ENCODE measurements at places on chromosomes 3 and 15.

DNA sequence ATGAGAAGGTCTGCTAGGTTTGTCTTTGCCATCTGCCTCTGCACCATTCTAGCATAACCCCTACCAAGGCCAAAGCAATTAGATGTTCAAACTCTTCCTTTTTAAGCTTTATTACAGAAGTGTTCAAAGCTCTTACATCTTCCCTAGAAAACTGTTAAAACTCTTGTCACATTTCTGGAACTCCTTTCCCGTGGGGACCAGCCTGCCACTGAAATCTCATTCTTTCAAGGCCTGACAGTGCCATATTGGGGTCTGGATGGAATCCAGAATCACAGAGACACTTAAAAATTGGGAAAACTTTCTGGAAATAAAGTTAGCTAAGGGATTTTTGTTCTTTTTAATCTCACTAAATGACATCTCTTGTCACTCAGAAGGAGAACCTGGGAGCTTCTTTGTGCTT lies 153.8 kb upstream of the SLCO3A1 start:
- DNase-seq = no peak

DNA sequence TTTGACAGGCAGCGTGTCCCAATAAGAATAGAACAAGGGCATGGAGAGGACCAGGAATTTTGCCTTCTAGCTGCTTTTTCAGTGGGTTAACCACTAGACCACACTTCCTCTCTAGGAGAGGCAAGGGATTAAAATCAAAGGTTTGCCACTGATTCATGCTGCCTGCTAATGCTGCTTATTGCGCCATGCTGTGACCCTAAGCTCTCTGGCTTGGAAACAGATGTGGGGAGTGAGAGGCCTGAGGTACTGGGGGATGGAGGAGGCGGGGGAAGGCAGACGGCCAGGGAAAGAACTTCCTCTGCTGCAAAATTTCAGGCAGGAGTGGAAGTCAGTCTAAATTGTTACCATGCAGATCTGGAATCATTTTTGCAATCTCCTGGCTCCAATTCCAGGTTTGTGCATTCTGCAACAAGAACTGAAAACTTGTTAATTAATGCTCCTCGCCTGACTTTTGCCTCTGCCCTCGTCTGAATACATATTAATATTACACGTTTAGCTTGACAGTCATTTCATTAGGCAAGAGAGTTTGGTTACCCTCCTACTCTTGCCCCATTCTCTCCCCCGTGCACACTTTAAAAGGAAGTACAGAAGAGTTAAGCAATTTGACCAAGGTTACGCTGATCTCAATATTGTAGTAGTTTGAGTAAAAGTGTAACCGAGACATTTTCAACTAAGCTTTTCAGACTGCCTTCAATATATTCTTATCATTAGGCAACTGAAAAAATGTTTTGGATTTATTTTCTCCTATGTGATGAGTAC lies 121.7 kb upstream of the SPRED1 start:
- DNase-seq = no peak

DNA sequence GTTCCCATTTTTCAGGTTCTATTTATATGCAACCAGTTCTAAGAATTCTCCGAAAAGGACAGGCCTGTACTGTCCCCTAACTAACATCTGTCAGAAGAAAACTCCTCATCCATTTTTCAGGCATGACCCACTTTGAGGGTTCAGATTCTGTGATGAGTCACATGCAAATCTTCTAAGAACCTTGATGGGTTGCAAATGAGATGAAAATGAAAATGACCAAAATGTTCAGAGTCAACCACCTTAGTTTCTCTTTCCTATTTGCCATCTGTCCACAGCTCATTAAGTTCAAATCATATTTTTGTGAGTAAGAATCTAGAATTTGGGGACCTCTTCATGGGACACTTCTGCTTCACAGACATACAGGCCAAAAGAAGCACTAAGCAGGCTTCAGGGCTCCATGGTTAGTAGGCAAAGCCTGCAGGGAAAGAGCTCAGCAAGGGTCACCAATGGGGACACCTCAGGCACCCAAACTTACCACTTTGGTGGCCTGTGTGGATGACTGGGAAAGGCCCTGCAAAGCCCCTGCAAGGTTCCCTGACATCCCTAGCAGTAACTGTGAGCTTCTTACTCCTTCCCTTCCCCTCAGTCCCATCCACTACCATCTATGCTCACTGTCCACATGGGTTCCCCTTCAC lies 122.0 kb downstream of the WDR76 start:
- peak; percentile 31 for DNase-seq

GRCh38 chr3:152048831-152049230 lies 175.4 kb downstream of the SUCNR1 start:
- no peak for DNase-seq

DNA sequence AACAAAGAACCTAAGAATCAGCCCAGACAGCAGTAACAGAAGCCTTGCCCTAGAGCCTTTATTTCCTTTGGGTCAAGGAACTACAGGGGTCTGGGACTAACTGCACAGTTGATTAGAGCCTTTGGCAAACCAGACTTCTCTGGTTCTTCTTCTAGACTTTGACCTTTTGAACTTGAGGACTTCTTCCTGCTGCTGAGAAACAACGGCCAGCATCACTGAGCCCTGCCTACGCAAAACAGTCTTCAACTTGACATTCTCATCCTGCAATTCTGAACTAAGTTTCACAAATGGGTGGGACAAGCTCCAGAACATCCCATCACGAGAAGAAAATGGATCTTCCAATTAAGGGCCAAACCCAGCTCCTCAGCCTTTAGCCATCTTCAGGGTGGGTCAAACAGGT lies 31.4 kb downstream of the CMTM6 start:
- DNase-seq = no peak

DNA sequence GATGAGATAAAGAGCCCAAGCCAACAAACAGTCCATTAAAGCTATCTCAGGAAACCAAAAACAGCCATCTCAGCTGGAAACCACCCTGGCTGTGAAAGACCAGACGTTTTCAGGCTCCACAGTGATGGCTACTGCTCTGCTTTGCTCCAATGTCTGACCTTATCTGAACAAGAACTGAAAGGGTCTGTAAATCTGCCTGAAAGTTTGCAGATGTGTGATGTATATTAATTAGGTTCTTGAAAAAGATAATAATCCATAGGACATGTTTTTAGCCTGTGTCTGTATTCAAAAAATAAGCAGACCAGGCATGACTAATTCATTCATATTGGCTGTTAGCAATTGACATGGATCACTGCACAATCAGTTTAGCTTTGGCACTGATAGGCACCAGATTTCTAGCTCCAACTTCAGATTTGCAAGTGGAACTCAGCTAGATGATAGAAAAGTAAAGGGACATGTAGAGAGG lies 611.4 kb upstream of the NAALADL2 start:
- DNase-seq = no peak

DNA sequence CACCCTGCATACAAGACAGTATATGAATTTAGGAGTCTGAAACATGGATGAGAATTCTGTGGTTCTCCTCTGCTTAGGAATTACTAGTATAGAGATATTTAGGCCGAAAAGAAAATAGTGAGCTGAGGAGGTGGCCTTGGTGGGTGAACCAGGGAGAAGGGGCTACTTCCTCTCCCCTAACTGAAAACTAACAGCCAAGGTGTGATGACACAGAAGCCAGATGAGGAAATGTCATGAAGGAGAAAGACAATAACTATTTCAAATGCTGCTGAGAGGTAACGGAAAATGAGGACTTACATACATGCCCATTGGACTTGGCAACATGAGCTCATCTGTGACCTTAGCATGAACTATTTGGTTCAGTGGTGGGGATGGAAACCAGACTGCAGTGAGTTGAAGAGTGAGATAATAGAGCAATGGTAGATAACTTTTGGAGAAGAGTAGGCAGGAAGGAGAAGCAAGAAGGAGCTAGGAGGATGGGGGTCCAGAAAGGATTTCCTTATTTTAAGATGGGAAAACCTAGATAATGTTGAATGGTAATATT lies 114.4 kb upstream of the TSPAN3 start:
- no peak for DNase-seq

GRCh38 chr15:35040339-35041255 lies 44.5 kb downstream of the NANOGP8 start:
- DNase-seq = no peak

GRCh38 chr3:193909387-193909786 lies 226.6 kb upstream of the HES1 start:
- no peak for DNase-seq

DNA sequence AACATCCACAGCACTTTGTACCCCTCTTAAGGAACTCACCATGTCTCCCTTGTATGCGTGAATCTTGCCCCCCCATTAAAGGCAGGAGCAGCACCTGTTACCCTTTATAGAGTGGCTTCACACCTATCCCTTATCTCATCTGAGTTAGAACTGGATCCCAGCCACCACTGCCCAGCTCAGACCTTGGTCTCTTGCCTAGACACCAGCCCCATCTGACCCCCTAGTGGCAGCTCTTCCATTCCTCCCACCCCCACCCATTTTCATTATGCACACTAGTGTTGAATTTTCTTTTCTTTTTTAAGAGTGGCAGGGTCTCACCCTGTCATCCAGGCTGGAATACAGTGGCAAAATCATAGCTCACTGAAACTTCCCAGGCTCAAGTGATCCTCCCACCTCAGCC lies 3.2 kb upstream of the ZFYVE19 start:
- DNase-seq = no peak

GRCh38 chr3:19632099-19633074 lies 301.6 kb downstream of the EFHB start:
- DNase-seq = no peak

- DNase-seq = no peak
Observed at GRCh38 chr15:39892418-39892817, 27.6 kb downstream of the GPR176 start.

DNA sequence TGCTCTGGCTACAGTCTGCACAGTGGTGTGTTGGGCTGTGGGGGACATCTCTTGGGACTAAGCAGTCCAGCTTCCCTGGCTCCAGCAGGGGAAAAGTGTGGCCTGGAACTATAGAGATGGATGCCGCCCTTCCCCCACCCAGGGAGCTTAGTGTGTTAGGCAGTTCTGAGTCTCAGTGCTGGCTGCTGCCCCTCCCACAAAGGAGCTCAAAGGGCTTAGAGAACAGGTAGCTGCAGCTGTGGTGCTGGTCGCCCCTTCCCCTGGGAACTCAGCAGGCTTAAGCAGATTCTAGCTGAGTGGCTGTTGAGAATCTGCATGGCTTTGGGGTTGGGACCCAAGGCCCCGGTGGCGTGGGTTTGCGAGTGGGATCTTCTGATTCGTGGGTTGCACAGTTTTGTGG lies 190.8 kb downstream of the PDCD6IP start:
- DNase-seq = no peak

- no peak for DNase-seq
Observed at GRCh38 chr3:112011376-112011940, 12.7 kb downstream of the TAGLN3 start.

GRCh38 chr3:41148478-41148877 lies 50.8 kb upstream of the CTNNB1 start:
- DNase-seq = no peak

DNA sequence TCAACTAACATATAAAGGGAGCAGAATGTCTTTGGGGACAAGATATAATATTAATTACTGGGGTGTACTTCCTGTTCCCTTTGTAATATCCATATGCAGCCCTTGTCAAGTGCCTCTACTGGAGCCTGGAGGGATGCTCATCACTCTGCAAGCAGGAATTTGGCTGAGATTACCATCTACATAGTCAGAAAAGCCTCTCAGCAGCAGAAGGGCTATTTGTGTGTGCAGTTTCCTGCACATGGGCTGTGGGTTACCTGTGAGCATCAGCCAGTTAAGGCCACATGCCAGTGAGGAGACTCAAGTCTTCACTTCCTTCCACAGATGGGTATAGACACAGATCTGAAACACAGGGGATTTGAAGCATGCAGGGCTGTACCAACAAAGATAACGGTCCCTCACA lies 278.1 kb upstream of the PLSCR5 start:
- DNase-seq = no peak

- DNase-seq = no peak
Observed at GRCh38 chr3:122100591-122101463, 45.7 kb downstream of the CD86 start.

DNA sequence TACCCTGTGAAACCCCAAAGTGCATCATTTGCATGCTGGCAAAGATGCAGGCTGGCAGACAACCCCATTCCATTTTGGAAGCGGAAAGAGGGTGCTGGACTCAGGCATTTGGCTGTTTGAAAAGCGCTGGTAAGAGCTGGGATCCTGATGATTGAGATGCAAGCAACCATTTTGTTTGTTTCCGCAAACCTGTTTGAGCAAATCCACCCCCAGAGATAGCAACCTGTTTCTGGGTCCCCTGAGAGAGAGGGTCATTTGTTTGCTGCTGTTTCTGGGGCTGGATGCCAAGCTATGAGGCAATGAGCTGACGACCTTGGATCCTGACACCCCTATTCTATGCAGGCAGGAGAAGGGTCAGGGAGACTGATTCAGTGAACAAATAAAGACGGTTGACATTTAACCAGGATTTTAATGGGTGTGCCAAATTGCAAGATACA lies 9.8 kb downstream of the SLC6A1 start:
- DNase-seq = no peak

DNA sequence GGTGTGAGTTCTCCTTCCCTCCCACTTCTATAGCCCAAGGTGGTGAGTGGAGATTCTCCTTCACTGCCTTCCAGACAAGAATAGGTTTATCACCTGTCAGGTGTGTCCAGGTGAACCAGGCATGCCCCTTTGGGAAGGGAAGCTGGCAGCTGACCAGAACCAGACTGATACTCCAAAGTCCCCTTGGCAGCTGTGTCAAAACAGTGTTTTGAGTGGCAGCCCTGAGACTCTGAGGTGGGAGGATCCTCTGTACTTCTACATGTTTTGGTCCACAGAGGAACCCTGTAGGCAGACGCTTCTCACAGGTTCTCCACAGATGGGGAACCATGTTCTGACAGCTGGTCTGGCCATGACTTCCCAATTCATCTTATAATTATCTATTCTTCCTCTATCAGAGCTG lies 30.1 kb downstream of the ISL2 start:
- DNase-seq = no peak

- no peak for DNase-seq
Observed at GRCh38 chr3:50442945-50443579, 60.4 kb downstream of the CACNA2D2 start.

DNA sequence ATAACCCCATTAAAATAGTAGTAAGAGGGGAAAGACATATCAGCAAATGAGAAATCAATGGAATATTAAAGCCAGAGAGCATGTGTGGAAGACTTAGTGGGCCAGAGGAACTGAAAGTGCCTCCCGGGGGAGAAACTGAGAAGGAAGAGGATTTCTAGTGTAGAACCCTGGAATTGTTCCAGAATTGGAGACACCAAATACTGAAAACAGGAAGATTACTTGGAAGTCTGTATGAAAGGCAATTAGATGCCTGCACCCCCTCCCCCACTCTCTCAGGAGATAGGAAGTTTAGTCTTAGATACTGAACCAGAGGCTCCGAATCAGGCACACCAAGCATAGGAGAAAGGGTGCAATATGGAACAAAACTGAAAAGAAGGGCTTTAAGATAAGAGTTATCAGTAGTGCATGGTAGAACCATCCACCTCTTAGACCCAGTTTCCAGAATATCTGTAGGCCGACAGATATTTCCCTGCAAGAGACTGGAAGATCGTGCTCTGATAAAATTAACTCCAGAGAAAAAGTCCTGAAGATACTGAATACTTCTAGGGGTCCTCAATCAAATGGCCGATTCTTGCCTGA lies 32.4 kb downstream of the KLHL18 start:
- no peak for DNase-seq

DNA sequence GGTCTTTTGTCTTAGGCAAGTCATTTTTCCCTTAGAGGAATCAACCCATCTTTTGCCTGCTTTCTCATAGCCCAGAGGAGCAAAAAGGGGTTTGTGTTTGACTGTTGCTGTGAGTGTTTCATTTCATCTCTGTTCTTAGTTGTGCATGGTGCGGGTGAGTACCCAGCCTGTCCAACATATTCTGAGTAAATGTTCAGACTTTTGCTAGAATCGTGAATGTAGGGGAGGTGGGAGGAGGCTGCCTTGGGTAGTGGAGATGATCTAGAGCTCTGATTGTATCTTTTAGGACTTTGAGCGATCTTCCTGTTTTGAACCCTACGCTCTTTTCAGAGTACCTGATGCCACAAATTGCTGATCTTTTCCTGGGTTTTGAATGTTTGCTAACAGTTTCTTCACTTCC lies 123.1 kb downstream of the ZNF609 start:
- DNase-seq = no peak

Data from activated naive CD8-positive, alpha-beta T cell treated with anti-CD3 and anti-CD28 coated beads, Interleukin-2, amount 50 U/mL, for 24 hours (primary cell).